ENCODE measurements at places on chromosomes 6 and 20.

GRCh38 chr6:91447081-91447480 lies 860.2 kb upstream of the MAP3K7 start:
- no peak for DNase-seq

GRCh38 chr6:39610221-39610620 lies 115.0 kb downstream of the KIF6 start:
- DNase-seq, result no peak

DNA sequence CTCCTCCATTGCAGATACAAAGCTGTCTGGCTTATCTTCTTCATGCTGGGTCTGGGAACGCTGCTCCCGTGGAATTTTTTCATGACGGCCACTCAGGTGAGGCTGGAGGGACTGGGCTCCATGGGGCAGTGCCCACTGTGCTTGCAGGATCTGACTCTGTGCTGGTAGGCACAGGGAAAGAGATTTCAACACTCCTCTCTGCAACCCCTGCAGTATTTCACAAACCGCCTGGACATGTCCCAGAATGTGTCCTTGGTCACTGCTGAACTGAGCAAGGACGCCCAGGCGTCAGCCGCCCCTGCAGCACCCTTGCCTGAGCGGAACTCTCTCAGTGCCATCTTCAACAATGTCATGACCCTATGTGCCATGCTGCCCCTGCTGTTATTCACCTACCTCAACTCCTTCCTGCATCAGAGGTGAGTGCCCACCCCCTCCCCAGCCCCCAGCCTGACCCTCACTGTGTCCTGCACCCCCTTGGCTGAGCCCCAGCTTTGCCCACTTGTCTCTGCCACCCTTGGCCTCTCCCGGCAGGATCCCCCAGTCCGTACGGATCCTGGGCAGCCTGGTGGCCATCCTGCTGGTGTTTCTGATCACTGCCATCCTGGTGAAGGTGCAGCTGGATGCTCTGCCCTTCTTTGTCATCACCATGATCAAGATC lies 6.1 kb downstream of the SLC29A1 start:
- no peak for DNase-seq

GRCh38 chr6:88908598-88909548 lies 54.5 kb downstream of the RNGTT start:
- DNase-seq, result no peak

DNA sequence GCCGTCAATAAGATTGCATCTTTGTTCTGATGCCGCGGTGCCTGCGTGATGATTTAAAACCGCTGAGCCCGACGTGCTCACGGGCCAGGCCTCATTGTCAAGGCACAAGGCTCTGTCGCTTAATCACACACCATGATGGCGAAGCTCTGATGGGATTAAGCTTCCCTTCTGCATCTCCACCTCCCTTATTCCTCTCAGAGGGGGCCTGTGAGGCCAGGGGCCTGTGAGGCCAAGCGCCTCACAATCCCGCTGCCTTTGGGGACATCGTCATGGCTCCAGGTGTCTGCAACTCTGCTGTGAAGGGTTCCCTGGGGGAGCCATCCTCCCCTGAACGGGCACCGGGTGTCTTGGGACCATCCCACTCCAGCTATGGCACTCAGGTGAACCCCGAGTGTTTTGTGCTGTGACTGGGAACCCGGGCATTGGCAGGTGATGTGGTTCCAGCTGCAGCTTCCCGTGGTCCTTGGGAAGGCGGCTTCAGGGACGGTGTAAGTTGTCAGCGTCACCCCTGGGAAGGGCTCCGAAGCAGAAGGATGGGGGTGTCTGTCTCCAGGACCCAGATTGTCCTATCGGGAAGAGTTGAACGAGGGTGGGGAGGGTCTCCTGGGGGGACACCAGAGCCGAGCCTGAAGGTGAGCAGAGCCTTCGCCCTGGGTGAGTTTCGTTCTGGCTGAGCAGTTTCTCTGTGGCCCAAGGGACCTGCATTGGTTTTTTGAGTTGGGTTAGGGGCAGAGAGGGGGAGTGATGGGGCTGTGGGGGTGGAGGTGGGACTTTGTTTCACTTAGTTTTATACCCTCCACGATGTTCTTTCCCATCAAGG lies 18.0 kb upstream of the BHLHE23 start:
- DNase-seq, result peak; percentile 9

DNA sequence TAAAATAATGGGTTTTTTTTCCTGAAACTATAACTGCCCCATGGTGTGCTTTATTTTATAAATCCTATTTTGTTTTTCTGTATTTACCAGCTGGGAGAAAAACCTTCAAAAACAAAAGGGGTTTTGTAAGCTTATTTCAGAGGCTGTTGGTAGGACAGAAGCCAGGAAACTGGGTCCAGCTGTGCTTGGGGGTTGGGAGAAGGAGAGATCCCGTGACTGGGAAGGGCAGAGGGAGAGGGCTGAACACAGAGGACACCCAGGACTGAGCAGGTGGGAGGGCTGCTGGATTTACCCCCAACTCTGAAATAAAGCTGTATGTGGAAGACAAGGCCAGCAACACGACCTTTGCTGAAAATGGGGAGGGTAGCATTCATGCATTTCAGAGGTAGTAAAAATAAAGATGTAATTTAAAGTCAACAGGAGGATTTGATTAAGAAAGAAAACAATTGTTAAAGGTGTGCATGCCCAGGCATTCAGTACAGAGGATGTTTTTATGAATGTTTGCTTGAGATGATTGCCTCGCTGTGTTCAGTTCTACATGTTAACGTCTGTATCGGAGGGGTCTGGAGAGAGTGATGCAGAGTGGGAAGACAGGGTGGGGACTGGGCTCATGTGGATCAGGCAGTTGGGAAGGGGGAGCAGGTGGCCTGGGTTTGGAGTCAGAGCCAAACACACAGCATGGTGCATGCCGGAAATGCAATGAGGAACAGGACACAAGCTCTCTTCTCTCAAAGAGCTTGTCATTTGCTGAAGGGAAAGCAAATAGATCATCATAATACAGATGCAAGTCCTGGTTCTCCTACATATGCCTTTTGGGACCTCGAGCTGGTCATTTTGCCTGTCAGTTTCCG lies 21.4 kb downstream of the ARFGEF3 start:
- no peak for DNase-seq

DNA sequence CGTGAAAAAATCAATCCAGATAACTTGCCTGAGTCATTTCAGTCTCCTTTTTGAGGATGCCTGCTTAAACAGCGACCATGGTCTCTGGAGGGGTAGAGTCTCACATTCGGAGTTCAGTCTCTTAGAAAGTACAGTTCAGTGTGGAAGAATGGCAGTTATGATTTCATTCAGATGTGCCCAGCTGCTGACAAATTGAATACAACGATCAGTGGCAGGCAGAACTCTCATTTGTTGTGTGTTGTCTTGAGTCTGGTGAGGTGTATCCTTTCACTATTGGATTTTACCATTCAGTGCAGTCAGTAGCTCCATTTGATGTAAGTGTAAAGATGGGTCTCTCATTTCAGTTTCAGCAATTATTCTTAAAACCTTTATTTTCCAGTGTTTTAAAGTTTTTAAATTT lies 639 bp upstream of the TULP4 start:
- no peak for DNase-seq

DNA sequence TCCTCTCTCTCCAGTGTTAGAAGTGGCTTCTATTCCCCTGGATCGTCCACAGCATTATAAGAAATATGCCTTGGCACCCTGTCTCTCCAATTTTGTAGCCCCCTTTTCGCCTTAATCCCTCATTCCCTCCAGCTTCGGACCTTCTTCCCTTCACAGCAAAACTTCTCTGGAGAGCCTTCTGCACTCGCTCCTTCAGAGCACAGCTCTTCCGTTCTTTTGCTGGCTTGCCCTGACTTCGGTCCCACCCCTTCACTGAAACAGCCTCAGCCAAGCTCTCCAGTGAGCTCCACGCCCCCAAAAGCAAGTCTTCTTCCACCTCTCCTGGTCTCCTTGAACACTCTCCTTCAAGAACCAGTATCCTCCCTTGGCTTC lies 134.7 kb upstream of the RNF24 start:
- no peak for DNase-seq

GRCh38 chr6:136470044-136470443 lies 80.2 kb downstream of the MAP7 start:
- no peak for DNase-seq

GRCh38 chr6:106974999-106975737 lies 639 bp upstream of the CD24 start:
- peak; percentile 43 for DNase-seq

DNA sequence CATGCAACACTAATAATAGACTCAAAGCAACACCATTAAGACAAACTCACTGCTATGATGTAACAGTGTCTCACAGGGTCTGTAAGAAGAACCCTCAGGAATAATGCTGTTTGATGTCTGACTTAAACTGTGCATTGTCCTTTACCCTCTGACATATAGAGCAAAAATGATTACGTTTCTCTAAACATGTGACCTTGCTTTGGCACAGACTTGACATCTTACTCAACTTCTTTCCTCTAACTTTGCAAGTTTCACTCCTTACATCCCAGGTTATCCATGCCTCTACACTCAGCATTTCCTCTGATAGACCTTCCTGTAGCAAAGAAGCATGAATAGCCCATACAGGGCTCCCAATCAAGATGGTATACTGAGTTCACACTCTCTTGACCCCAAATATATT lies 252.7 kb downstream of the UST start:
- no peak for DNase-seq

GRCh38 chr20:51121901-51122412 lies 99.0 kb upstream of the KCNG1 start:
- no peak for DNase-seq

DNA sequence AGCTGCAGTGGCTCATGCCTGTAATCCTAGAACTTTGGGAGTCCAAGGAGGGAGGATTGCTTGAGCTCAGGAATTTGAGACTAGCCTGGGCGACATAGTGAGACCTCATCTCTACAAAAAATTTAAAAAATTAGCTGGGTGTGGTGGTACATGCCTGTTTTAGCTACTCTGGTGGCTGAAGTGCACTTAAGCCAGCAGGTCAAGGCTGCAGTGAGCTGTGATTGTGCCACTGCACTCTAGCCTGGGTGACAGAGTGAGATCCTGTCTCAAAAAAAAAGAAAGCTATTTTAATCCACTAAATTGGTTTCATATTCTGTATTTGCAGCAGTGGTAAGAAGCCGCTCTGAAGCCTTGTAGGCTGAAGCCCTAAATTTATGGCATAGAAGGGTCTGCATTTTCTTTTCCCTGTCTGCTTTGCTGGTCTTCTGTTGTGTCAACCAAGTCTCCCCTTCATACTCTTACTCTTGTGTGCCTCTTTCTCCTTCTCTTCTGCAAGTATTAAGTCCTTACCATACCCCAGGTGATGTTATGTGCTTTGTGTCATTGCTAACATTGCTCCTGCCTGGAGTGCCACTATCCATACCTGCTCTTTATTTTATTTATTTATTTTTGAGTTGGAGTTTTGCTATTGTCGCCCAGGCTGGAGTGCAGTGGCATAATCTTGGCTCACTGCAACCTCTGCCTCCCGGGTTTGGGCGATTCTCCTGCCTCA lies 70.9 kb downstream of the MYO6 start:
- DNase-seq, result no peak

DNA sequence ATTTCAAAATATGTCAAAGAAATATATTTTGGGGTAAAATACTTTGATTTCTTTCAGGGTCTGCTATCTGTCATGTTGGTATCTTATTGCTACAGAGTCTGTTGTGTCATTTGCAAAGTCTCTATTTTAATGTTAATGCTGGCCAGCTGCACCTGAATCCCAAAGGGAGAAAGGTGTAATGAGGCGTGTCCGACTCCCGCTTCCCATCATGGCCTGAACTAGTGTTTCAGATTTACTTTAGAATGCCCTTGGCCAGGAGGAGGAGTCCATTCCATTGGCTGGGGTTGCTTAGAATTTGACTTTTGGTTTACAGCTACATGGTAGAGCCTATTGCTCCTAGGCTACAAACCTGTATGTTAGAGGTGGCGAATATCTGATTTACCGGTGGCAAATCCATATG lies 69.3 kb downstream of the FAM50B start:
- DNase-seq, result no peak

DNA sequence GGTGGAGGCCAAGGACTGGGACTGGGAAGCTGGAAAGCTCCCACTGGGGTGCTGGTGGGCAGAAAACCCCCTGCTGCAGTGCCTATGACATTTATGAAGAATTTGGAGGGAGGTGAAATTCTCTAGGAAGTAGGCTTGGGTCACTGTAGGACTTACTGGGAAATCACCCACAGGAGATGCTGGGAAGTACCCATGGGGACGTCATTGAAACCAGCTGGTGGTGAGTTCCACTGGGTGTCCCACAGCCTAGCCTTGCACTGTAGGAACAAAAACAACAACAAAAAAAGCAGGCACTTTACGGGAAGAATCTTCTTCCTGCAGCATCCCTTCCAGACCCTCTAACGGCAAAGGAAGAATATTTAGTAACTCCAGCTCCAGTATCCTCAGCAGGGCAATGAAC lies 26.2 kb downstream of the VIP start:
- no peak for DNase-seq

DNA sequence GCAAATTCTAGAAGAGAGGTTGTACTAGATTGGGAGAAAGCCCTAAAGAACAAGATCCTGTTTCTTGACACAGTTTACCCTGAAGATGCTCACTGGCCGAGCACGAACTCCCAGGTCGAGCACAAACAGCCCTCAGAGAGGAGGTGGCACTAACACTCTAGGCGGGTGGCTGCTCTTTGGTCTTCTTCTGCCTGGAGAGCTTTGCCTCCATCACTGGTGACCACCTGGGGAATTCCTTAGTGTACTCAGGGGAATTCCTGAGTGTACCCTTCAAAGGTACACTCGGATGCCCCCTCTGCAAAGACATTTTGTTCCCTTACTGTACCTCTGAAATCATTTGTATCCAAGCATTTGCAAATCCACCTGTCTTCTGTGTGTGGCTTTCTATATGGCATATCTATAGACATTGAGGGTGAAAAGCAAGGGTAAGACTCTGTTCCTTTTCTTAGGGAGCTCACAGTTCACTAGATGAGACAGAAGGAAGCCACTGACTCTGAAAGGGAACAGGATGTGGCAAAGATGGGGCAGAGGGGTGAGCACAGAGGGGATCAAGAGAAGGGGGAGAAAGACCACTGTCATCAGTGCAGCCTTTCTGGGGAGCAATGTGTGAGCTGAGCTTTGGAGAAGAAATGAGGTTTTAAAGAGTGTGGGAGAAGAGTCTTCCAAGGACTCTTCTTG lies 169.8 kb upstream of the PROKR2 start:
- DNase-seq, result no peak

DNA sequence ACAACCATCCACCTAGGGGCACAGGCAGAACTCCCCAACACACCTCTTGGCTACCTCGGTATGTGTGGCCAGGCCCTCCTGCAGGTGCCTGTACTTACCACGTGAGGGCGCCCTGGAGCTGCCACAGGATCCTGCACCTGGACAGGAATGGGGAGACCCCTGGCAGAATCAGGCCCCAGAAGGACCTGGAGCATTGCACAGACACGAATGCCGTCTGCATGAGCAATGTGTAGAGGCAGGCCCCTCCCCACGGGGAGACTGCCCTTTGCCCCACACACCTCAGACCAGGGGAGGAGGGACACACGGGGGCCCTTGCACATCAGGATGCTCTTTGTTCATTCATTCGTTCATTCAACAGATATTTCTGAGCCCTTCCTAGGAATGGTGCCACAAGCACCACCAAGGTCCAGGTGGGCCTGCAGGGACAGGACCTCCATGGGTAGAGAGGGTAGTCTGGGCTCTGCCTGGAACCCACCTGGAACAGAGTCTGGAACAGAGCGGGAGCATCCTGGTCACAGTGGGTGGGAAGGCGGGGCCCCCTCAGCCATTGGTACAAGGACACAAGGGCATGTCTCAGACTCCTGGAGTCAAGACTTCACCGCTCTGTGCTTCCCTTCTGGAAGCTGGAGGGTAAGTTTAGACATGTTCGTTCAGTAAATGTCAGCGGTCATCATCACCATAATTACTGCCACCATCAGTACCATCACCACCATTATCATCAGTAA lies 32.3 kb downstream of the YTHDF1 start:
- peak; percentile 67 for DNase-seq
